Activated CD4-positive, alpha-beta T cell treated with anti-CD3 and anti-CD28 coated beads, Interleukin-2, amount 10 ng/mL, durations not matched to agents 7 days and 5 days (primary cell): ENCODE measurements at places on chromosomes 1 and 21.

GRCh38 chr1:115067161-115067859 lies 22.0 kb downstream of the TSPAN2 start:
- DNase-seq, result no peak

DNA sequence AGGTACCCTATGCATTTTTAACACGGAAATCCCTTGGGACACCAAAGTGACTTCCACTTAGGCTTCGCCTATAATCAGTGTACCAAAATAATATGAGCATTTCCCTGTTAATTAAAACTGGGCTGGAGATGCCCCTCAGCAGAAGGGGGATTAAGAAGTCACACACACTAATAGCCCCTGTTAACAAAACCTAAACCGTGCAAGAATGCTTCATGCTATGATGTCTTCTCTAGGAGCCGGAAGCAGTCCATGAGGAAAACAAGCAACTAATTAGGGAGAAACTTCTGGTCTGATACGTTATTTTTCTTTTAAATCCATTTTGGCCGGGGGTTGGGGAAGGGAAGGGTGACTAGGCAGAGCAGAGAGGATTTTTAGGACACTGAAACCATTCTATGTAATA lies 123.4 kb downstream of the ESRRG start:
- no peak for DNase-seq

DNA sequence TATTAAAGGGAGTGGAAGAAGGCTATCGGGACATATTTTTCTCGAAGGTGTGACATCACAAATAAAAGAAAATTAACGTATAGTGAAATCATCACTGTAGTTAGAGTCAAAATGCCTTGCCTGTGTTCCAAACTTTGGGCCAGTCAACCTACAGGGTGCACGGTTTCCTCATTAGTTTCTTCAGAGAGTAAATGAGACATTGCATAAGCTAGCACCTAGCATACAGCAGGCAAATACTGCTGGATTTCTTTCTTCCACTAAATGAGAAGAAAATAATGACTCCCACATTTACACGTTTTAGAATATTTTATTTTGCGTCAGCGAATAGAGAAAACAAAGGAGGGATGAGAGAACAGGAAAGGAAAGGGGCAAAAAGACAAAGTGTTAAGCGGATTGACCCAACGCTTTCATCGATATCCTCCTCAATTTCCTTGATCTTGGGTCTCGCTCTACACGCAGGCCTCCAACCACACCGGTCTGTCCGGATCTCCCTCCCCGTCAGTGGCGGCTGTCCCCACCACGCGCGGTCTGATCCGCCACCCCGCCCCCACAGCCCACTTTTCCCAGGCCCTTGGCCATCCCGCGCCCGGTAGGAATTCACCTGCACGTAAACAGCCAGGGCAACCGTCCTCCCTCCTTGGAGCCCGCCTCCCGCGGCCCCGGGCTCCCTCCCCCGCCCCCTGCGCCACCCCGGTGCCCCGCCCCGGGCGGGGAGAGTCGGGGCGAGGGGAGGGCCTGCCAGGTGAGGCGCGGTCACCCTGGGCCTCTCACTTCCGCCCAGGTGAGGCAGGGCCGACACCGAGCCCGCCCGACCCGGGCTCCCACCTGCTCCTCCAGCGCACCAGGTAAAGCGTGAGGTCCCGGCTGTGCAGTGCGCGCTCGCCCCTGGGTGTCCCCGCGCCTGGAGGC lies at the start of gene PATJ:
TSS of gene PATJ (plus strand) at position 770 of the 909 bp plus-strand sequence. CDS start 20,413 bp downstream, outside the sequence.
- peak; percentile 58 for DNase-seq

DNA sequence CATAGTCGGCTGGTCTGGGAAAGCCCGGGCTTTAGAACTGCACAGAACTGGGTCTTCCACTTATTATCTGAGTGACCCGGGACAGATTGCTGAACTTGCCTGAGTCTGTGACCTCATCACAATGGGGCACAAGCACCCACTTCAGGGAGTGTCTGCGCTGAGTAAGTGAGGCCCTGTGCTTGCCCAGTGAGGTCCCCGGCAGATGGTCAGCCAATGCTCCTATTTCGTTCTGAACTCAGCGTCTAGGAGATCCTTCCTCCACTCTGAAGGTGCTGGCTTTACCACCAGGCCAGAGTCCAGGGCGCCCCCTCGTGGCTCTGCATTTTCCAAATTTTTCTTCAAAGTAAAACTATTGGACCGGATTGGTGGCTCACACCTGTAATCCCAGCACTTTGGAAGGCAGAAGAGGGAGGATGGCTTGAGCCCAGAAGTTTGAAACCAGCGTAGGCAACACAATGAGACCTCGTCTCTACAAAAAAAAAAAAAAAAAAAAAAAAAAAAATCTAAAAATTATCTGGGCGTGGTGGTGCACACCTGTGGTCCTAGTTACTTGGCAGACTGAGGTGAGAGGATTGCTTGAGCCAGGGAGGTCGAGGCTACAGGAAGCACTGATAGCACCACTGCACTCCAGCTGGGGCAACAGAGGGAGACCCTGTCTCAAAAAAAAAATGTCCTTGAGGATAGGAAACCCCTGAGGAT lies 61.7 kb downstream of the FCRL5 start:
- DNase-seq, result peak; percentile 68

DNA sequence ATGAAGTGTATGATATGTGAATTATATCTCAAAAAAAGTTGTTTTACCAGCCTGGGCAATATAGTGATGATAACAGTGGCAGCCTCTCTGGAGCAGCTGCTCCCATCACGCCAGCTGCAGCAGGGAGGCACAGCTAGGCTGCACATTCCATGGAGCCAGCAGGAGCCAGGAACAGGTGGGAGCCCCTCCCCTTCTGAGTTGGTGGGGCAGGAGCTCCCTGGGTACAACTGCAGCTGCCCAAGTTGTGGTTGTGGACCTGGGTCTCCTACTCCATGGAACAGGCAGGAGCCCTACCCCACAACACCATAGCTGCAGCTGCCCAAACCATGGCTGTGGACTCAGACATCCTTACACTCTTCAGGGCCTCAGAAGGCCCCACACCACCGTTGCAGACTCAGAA lies 21.7 kb upstream of the FNBP1L start:
- DNase-seq, result no peak

DNA sequence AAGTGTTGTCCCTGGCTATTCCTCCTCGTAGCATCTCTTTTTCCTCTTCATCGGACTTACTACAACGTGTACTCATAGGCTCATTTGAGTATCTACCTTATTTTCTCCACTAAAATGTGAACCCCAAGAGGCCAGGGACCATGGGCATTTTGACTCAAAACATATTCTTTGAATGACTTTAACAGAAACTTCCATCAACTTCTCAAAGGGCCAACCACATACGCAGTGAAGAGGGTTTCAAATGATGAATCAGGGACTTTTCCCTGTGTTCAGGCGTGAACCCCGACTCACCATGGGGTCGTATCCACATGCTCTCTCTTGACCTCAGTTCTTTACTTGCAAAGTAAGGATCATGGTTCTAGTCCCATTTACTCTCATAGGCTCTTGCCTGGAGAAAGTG lies 20.2 kb upstream of the GPR137B start:
- DNase-seq, result no peak

- peak; percentile 73 for DNase-seq
Observed at GRCh38 chr1:92486251-92487077, at the start of gene GFI1. TSS of gene GFI1 (minus strand) at chr1:92486925. CDS start at chr1:92483487, 3,438 bp downstream.

GRCh38 chr21:25342816-25343215 lies 264.5 kb downstream of the MRPL39 start:
- no peak for DNase-seq
